Stimulated activated CD8-positive, alpha-beta memory T cell treated with anti-CD3 and anti-CD28 coated beads, Interleukin-4, amount 100 ng/mL, for 1 hour (primary cell): ENCODE measurements at places on chromosomes 2 and 18.

DNA sequence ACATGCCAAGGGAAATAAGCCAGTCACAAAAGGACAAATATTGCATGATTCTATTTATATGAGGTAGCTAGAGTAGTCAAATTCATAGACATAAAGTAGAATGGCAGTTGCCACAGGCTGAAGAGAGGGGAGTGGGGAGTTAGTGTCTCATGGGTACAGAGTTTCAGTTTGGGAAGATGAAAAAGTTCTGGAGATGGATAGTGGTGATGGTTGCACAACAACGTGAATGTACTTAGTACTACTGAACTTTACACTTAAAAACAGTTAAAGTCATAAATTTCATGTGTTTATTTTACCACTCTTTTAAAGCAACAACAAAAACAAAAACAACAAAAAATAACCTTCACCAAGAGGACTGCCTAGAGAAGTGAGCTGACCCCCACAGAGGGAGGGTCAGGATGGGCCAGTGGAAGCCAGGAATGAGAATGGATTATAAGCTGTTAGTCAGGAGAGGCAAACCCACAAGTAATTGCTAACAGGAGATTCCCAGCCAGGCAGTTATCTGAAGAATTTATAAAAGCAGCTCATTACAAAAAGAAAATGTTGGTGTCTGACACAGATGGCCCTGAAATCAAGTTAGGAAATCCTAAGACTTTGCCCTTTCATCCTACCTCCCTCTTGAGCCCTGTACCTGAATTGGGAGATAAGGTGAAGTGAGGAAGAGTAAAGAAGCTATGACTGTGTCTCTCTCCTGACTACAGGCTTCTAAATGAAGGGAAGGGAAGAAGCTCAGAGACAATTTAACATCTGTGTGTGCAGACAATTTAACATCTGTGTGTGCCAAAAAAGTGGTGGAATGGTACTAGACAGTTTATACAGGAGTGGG, 263.4 kb downstream of the PDE11A start:
- DNase-seq = no peak

GRCh38 chr18:14092625-14093306, 39.5 kb downstream of the ZNF519 start:
- no peak for DNase-seq

DNA sequence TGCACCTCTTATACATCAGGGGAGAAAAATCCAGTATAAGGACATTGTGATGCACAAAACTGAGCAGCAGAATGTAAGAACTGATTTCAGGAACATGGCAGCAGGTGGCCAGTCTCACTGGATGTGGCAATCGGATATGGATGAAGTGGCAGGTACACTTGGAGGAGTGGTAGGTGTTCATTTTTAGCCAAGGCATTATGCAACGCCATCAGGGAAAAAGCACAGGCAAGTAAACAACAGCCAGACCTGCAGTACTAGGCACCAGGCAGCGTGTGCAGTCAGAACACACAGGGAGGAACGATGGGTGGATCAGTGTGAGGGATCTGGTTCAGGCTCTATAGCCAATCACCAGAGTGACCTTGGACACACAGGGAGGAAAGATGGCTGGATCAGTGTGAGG, 77.4 kb upstream of the GCFC2 start:
- DNase-seq = no peak

- DNase-seq = no peak
Observed at GRCh38 chr2:40225670-40226210, 226.2 kb downstream of the SLC8A1 start.

GRCh38 chr18:52008330-52008729, 331.7 kb upstream of the DCC start:
- DNase-seq = no peak
